GM13977 (cell line): ENCODE measurements at places on chromosomes 4 and X.

GRCh38 chr4:78214078-78214477 lies 157.0 kb downstream of the FRAS1 start:
- DNase-seq, result no peak

GRCh38 chr4:139020384-139020783 lies 4.8 kb downstream of the NOCT start:
- DNase-seq, result no peak

DNA sequence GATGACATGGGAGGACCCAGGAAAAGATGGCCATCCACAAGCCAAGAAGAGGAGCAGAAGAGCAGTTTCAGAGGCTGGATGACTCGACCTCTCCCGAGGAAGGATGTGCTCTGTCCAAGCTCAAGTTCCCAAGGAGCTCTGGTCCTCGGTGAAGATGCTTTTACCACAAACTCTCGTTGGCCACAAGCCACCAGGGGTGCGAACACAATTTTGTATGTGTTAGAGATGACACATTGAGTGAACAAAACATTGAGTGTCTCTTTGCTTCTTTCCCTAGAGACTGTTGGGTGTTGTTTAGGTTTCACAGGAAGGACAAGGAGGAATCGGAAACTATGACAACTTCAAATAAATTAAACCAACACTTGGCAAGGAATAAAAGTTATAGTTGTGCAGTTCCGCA lies 26.3 kb downstream of the FGFBP1 start:
- DNase-seq, result no peak

GRCh38 chrX:151153667-151154066 lies 22.7 kb upstream of the GPR50 start:
- no peak for DNase-seq

GRCh38 chrX:49042581-49043219 lies 457 bp downstream of the TFE3 start:
- no peak for DNase-seq

DNA sequence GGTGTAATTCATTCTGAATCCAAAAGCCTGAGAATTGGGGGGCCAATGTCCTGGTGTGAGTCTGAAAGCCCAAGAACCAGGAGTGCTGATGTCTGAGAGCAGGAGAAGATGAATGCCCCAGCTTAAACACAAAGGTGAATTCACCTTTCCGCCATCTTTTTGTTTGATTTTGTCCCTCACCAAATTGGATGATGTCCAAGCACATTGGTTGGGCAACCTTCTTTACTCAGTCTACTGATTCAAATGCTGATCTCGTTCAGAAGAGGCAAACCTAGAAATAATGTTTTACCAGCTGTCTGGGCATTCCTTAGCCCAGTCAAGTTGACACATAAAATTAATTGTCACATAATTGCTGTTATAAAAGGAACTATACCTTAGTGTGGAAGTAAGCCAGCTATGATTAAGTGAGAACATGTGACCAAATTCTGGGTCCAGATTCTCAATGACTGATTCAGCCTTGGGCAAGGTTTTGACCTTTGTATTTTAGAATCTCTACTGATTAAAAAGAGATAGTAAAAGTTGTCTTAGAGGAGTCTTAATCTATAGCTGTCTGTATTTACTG lies 34.5 kb upstream of the SLC4A4 start:
- DNase-seq, result no peak

GRCh38 chr4:80637190-80637589 lies 301.7 kb downstream of the CFAP299 start:
- no peak for DNase-seq

DNA sequence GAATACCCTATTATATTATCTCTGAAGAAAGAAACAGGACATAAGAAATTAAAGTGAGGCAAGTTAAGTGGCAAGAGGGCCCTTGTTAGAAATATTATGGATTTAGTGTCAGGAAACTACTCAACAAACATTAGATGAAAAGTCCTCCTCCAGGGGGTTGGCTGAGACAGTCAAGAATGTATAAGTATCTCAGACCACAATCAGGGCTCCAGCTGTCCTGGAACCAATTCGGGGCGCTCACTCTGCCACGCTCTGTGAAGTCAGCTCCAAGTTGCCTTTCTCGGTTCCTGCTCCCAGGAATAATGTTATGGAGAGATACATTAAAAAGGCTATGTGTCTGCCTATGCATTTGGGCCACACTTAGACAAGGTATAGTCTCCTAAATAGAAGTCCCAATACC lies 73.3 kb downstream of the RASGEF1B start:
- no peak for DNase-seq

DNA sequence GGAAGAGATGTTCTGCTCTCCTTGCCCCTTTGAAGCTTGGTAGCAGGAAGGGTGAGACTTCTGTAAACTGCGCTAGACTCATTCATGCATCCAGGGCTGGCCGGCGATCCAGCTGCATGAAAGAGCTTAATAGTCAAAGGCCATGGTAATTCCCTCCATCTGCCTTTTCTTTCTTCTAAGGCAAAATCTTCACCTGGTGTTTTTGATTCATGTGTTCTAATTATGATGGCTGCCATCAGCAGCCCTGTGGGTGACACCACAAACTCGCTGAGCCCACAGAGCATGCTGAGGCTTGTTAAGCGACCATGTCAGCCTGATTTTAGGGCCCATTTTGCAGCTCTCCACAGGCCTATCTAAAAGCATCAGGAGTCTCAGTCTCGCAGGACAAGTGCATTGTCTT lies 450.1 kb upstream of the TENM3 start:
- DNase-seq, result no peak

DNA sequence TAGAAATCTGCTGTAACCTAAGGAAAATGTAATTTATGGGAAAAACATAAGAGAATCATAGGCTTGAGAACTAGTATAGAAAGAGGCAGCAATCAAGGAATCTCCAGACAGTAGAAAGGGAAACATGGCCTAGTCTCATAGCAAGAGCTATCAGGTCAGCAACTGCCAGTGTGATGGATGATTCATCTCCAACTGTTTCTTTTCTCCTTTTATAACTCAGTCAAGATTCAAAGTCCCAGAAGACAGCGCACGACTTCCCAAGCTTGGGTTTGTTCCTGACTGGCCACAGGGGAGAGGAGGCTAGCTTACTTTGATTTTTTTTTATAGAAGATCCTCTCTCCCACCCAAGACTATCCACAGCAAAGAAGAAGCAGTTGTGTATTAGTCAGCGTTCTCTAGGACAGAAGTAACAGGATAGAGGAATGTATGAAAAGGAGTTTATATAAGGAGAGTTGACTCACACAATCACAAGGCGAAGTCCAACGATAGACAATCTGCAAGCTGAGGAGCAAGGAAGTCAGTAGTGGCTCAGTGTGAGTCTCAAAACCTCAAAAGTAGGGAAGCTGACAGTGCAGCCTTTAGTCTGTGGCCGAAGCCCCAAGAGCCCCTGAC lies 181.5 kb downstream of the GC start:
- no peak for DNase-seq

GRCh38 chrX:15911734-15912550 lies 57.3 kb upstream of the AP1S2 start:
- peak; percentile 34 for DNase-seq

GRCh38 chr4:61485056-61485455 lies 284.9 kb downstream of the ADGRL3 start:
- DNase-seq, result no peak

DNA sequence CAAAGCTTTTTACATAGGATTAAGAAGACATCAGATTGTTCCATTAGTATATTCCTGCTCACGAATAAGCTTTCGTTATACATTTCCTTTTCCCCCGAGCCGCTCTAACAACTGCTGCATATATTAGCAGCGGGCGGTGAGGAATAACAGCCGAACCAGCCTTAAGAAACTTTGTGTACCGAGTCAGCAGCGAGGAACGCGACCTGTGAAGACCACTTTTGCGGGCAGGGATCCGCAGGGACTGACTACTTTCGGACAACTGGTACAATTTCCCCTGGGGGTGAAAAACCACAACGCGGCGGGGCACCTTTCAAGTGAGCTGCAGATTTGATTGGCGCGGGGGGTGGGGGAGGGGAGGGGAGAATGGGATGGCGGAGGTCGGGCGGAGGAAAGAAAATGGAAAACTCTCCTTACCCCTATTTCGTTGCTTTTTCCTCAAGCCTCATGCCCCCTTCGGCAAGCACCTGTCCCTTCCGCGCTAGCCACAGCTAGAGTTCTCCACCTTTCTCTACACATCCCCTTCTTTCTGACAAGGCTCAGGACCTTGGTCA lies 5.9 kb upstream of the PITX2 start:
- no peak for DNase-seq

- no peak for DNase-seq
Measured at GRCh38 chrX:134418317-134419113, 41.5 kb upstream of the HPRT1 start.

GRCh38 chr4:159117564-159117963 lies 14.7 kb downstream of the RAPGEF2 start:
- DNase-seq, result no peak

DNA sequence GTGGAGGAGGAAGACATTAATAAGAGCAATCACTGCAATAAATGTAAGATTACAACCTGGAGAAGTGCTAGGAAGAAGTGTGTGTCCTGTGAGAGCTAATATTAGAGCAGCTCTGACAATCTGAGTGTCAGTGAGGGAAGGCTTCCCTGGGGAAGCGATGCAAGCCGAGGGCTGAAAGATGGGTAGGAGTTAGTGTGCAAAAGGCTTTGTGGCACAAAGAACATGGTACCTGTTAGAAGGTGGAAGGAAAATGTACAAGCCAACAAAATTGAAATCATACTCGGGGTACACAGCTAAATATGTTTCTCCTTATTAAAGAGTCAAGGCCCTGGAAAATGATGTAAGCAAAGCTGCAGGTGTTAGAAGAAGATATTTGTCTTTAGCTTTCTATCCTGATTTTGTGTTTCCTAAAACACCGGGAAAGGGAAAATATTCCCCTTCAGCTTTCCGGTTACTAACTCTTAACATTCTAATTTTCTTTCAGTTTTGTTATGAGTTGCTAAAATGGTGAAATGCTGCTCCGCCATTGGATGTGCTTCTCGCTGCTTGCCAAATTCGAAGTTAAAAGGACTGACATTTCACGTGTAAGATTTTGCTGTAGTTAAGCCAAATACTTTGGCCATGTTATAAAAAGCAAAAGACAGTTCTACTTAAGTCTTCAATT lies 808 bp downstream of the THAP6 start:
- DNase-seq, result no peak

GRCh38 chr4:183335369-183335940 lies 13.2 kb upstream of the CLDN24 start:
- no peak for DNase-seq

- DNase-seq, result peak; percentile 60
Measured at GRCh38 chrX:15761564-15762191, 23.6 kb downstream of the CA5B start.

DNA sequence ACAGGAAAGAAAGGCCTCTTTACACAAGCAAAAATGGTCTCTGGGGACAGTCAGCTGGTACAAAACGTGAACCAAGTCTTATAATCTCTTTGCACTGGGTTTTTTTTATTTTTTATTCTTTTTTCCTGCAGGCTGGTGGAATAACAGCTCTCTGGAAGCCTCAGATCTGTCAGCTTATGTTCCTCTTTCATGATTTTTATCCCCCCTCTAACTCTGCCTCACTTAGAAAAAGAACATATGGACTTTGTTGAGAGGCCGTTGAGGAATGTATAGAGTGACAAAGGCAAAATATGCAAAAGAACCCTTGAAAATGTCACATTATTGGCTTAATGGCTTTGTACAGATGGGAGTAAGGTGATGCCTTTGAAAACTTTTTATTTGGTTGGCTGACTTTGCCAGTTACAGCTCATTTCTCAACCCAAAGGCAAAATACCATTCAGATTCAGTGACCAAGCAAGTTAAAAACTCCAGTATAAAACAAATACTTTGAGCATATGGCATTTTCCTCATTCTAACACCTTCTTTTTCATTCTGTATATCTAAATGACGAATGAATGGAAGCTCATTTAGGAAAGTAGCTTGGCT lies 111.1 kb downstream of the RNF150 start:
- no peak for DNase-seq

DNA sequence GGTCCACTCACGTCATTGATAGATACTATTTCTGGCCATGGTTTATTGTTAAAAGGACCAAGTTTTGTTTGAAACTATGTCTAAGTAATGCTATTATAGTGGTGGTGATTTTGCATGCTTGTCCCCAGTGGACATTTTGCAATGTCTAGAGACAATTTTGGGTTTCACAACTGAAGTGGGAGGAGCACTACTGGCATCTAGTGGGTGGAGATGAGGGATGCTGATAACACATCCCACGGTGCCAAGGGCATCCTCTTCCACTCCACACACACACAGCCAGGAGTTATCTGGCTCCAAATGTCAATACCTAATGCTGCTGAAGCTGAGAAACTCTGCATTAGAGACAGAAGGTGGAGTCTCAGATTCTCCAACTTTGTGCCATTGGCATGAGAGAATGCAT lies 131.2 kb downstream of the FRMPD4 start:
- no peak for DNase-seq

GRCh38 chr4:1873291-1873690 lies 2.1 kb downstream of the NSD2 start:
- no peak for DNase-seq

DNA sequence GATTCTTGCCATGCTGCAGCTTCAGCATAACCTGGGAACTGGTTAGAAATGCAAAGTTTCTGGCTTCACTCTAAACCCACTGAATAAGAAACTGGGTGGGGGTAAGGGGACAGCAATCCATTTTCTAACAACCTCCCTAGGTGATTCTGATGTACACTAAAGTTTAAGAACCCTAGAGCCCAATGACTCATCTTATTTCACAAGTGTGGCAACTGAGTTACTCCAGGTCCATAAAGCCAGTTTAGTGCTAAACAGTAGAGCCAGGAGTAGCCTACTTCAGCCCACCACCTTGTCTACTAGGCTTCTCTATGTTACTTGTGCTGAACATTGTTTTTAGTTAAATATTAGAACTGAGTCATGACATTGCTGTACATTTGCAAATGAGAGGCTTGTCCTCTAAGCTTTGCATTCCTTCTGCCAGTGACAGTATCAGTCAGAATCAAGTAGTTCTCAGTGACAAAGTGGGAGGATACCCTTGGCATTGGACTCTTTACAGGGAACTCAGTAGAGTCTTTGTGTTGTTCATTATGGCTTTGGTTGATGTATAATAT lies 518.0 kb downstream of the RPA4 start:
- DNase-seq, result no peak

DNA sequence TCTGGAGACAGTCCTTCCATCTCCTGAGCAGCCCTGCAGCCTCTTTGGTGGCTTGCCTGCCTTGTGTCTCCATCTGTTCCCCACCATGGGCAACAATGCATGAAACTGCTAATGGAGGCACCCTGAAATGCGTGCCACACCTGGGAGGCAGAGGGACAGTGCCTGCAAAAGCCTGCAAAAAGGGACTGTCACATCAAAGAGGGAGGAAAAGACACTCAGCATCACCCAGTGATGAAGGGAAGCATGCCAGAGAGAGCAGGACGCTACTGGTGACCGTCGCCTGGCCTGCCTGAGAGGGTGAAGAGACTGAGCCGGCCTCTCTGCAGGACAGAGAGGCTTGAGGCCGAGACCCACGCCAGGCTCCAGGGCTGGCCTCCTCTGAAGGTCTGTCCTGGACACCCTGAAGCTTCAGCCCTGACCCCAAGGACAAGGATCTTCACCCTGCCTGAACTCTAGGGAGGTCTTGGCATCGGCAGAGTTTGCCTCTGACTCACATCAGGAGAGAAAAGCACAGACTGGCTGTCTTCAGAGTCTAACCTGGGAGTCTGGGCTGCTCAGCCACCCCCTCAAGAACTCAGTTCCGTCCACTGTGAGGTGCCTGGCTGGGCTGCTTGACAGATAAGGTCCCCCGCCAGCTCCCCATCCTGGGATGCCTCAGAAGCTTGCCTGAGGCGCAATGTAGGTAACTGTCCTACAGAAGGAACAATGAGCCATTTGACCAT lies 8.1 kb downstream of the ACSL1 start:
- DNase-seq, result peak; percentile 17

- DNase-seq, result peak; percentile 12
Measured at GRCh38 chrX:55919367-55920221, 202.0 kb downstream of the RRAGB start.

GRCh38 chr4:77576351-77576750 lies 29.3 kb upstream of the CXCL13 start:
- no peak for DNase-seq
